MM.1S (cell line): ENCODE measurements at places on chromosomes 16 and 17.

DNA sequence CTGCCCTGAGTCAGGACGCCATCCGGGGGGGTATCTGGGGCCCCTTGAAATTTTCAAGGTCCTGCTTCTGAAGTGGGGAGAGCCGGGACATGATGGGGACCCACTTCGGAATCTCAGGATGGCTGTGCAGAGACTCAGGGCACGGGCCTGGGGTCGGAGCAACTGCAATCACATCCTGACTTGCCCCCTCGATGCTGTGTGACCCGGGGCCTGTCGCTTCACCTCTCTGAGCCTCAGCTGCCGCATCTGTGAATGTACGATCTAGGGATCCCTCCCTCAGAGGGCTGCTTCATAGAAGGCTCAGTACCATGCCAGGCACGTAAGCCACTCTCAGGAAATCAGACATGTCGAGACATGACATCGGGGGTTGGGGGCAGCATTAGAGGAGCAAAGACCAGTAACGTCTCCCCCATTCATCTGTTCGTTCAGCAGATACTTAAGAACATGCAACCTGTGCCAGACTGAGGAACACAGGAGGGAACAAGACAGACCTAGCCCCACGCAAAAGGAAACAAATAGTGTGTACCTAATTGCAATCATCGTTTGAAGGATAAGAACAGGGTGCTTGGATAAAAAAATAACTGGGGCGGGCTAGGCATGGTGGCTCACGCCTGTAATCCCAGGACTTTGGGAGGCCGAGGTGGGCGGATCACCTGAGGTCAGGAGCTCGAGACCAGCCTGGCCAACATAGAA, 229.6 kb downstream of the PARN start:
- H3K4me1 ChIP-seq = peaks cover 22% of the 10 kb centered on the region
- H3K4me3 ChIP-seq = no peak overlapping the region
- no peaks in the 10 kb centered on the region for H3K36me3 ChIP-seq
- H3K27ac ChIP-seq = peak overlapping the region; percentile 83; the same call in 1 of the 2 replicates
- DNase-seq = no peak

DNA sequence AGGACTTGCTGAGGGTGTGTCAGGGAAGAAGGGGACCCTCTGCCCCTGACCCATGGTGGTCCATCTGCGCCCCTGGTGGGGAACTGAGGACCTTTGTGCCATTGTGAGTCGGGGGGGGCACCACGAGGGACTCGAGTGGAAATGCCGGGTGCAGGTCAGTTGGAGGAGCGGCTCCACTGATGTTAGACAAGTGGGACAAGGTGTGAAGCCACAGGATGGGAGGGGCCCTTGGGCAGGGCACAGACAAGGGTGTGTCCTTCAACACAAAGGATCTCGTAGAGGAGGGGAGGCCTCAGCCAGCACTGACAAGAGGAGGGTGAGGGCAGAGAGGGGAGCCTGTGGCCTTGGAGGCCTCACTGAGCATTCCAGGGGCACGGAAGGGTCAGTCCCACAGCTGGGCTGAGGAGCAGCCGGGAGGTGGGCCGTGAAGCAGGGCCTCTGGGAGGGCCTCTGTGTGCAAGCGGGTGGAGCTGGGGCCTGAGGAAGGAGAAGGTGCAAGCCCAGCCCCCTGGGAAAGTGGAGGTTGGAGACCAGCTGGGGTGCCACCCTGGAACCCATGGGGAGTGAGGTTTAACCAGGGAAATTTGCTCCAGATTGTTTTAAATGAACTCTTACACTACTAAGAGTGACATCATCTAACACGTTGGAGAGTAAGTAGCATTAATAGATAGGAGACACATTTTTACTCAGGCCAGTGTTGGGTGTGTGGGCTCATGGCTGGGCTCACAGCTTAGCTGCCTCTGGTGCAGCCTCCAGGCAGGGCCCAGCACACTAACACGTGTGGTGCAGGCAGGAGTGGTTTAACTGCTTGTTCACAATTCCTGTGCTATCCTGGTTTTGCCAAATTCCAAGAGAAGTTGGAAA, 27.9 kb downstream of the NARF start:
- no peak overlapping the region for H3K27ac ChIP-seq
- peaks cover 2% of the 10 kb centered on the region; the same call in 1 of the 2 replicates for H3K36me3 ChIP-seq
- peaks cover 20% of the 10 kb centered on the region for H3K4me1 ChIP-seq
- no peak for DNase-seq
- no peaks in the 10 kb centered on the region for H3K27me3 ChIP-seq

GRCh38 chr17:62075308-62075815, 10.3 kb upstream of the MED13 start:
- no peak overlapping the region for H3K4me3 ChIP-seq
- no peak for DNase-seq
- H3K36me3 ChIP-seq = no peaks in the 10 kb centered on the region
- no peaks in the 10 kb centered on the region for H3K27me3 ChIP-seq
- H3K4me1 ChIP-seq = peaks cover 3% of the 10 kb centered on the region; the same call in 1 of the 2 replicates

DNA sequence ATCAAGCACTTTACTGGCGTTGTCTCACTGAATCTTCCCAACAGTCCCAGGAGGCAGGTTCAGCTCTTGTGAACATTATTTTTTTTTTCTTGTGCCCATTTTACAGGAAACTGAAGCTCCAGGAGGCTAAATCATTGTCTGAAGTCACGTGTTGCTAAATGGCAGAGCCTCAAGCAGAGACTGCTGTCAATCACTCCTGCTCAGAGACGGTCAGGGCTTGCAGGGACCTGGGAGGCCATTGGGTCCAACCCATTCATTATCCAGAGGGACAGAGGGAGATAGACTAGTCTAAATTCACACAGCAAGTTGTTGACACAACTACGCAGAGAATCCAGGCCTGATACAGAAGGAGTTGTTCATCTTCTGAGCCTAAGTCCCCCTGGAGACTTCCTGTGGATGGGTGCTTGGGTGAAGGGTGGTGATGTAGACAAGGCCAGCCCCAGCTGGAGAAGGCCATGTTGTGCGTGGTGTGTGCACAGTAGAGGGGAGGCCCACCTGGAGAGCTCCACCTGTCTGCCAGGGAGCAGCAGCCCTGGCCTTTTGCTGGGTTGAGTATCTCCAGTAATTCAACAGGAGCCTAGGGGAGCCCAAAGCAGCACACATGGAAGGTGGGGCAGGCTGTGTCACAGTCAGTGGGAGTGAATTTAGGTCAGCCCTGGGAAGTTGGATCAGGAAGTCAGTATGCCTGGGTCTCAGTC, 24.3 kb upstream of the C1QL1 start:
- no peaks in the 10 kb centered on the region for H3K4me1 ChIP-seq
- H3K36me3 ChIP-seq = no peaks in the 10 kb centered on the region
- H3K27me3 ChIP-seq = peaks cover 43% of the 10 kb centered on the region
- H3K4me3 ChIP-seq = no peak overlapping the region

DNA sequence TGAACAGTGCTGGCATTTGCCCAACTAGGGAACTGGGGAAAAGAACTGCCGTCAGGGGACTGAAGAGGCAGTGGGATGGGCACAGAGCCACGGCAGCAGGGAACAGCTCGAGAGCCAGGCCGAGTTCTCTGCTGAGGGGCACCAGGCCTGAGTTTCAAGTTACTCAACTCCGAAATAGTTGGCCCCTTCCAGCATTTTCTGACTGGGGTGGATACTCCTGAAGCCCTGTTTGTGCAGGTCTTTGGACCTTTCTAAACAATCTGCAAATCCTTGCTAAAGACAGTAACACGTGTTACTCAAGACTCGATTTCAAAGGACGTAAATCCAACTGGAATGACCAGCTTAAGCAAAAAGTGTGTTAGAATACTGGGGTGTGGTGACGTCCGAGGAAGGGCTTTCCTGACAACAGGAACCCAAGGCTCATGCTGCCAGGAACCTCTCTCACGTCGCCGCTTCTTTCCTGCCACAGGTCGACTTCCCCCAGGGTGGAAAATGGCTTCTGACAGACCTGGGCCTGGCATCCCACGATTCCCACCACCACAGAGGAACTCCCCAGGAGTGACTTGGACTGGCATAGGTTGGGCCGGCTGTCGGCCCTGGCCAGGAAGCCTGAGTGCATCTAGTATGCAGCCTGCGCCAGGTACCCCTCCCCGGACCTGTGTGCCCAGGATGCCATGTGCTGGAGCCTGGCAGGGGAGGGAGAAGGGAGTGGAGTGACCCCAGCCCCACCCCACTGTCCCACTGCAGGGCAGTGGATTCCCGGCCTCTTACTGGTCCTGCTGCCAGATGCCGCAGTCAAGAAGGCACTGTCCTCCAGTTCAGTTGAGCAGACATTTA, 71.9 kb downstream of the N4BP1 start:
- no peak overlapping the region for H3K4me3 ChIP-seq
- no peaks in the 10 kb centered on the region for H3K36me3 ChIP-seq
- DNase-seq = no peak
- H3K27ac ChIP-seq = no peak overlapping the region; the same call in 1 of the 2 replicates

- no peaks in the 10 kb centered on the region for H3K36me3 ChIP-seq
- H3K27ac ChIP-seq = no peak overlapping the region
- H3K4me3 ChIP-seq = no peak overlapping the region
- H3K27me3 ChIP-seq = no peaks in the 10 kb centered on the region
These were observed 50.6 kb upstream of the ADCY9 start for GRCh38 chr16:4166821-4167220.

- H3K4me3 ChIP-seq = peak overlapping the region; percentile 71
- no peak overlapping the region for H3K27ac ChIP-seq
- 0 out of 2 replicates have a peak, but pooled peaks cover 5% of the 10 kb centered on the region for H3K4me1 ChIP-seq
These were observed 2.1 kb downstream of the SOX9 start for GRCh38 chr17:72122765-72123529.

DNA sequence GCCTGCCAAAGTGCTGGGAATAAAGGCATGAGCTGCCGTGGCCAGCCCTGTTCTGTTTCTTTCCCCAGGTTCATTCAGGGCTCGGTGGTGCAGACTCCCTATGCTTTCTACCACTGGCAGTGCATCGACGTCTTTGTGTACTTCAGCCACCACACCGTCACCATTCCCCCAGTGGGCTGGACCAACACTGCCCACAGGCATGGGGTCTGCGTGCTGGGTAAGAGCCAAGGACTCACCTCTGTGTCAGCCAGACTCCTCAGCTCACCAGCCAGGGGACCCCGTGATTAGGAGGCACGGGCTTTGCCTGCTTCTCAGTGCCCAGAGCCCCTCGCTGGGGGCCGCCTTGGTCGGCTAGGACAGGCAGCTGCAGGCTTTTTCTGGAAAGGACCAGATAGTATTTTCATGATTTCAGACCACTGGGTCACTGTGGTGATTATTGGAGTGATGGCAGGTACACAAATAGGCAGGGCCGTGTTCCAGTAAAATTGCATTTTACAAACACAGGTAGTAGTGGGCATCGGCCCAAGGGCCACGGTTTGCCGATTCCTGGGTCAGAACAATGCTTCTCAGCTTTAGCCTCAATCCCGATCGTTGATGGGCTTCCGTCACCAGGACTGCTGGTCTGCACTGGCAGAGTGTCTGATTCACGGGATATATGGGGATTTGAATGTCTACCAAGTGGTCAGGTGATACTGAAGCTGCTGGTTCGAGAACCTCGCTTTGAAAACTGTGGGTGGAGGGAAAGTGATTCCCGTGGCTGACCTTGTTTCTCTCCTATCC, 5.0 kb downstream of the ENGASE start:
- no peak overlapping the region for H3K4me3 ChIP-seq
- peaks cover 9% of the 10 kb centered on the region; the same call in 1 of the 2 replicates for H3K27me3 ChIP-seq
- no peak overlapping the region for H3K27ac ChIP-seq
- no peaks in the 10 kb centered on the region for H3K4me1 ChIP-seq
- DNase-seq = no peak

DNA sequence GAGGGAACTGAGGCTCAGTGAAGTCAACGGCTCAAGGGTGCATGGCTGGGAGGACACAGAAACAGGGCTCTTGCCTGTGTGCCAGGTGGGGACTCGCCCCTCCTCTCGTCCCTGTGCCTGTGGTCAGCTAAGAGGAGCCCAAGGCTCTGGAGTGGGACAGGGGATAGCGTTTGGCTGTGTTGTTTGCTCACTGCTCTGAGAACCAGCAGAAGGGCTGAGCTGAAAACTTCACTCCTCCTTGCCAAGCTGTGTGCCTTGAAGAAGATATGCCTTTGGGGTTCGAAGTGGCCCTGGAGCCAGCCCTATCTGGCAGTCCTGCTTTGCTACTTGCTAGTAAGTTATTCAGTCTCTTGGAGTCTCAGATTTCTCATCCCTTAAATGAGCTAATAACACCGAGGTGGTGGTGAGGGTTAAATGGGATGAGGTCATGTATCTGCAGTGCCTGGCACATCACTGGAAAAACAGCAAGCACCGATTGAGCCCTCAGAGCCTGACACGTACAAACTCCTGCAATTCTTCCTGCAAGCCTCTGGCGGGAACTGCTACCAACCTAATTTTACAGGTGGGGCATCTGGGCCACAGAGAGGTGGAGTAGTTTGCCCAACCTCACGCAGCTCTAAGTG, 17.7 kb downstream of the FOXL1 start:
- H3K27ac ChIP-seq = no peak overlapping the region
- H3K4me3 ChIP-seq = no peak overlapping the region
- no peaks in the 10 kb centered on the region for H3K36me3 ChIP-seq
- DNase-seq = no peak

- H3K27ac ChIP-seq = no peak overlapping the region
- H3K27me3 ChIP-seq = no peaks in the 10 kb centered on the region
- no peaks in the 10 kb centered on the region for H3K4me1 ChIP-seq
- H3K4me3 ChIP-seq = no peak overlapping the region
- DNase-seq = no peak
These were observed 1.9 kb downstream of the PMP22 start for GRCh38 chr17:15263206-15263579.

DNA sequence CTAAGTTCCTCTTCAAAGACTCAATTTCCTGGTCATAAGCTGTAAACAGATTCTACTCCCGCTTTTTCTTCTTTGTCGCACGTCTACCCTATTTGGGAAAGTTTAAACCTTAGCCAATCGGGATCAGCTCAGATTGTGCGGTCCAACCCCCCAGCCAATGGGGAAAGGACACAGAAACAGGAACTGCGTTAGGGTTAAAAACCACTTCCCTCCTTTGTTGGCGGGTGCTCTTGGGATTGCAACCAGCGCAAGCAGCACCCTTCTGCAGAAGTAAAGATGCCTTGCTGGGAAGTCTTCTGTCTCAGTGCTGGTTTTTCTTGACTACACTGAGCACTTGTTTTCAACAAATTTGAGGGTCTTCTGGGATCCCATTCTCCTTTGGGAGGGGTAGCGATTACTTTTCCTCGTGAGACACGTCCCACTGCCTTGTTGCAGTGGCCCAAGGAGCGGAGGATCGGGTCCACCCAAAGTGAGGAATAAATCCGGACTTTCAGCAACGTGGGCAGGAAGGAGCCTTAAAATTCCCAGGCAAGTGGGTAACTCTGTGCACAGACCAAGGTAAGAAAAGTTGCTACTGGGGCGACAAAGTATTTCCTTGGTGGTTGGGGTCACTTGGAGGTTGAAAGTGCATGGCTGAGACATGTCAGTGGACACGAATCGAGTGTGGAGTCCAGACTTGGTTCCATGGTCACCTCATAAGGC, 1.0 kb upstream of the YPEL3 start:
- H3K27ac ChIP-seq = no peak overlapping the region
- no peaks in the 10 kb centered on the region for H3K27me3 ChIP-seq
- DNase-seq = no peak
- peaks cover 24% of the 10 kb centered on the region for H3K4me1 ChIP-seq
